ENCODE measurements at places on chromosomes 2 and 18.

DNA sequence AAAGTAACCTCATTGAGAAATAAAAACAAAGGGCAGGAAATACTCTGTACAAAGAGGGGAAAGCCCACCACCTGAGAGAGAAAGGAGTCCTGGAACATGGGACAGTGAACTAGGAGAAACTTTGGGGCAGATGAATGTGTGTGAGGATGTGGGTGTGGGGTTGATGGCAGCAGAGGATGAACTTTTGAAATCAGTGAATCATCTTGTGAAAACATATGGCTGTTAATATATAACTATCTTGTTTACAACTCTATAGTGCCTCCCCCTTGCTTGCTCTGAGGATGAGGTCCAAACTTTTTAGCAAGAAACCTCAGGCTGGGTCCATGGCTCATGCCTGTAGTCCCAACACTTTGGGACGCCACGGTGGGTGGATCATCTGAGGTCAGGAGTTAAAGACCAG, 171.8 kb upstream of the LHCGR start:
- no peak for DNase-seq

GRCh38 chr2:64283641-64284361, 139.6 kb upstream of the PELI1 start:
- no peak for DNase-seq

DNA sequence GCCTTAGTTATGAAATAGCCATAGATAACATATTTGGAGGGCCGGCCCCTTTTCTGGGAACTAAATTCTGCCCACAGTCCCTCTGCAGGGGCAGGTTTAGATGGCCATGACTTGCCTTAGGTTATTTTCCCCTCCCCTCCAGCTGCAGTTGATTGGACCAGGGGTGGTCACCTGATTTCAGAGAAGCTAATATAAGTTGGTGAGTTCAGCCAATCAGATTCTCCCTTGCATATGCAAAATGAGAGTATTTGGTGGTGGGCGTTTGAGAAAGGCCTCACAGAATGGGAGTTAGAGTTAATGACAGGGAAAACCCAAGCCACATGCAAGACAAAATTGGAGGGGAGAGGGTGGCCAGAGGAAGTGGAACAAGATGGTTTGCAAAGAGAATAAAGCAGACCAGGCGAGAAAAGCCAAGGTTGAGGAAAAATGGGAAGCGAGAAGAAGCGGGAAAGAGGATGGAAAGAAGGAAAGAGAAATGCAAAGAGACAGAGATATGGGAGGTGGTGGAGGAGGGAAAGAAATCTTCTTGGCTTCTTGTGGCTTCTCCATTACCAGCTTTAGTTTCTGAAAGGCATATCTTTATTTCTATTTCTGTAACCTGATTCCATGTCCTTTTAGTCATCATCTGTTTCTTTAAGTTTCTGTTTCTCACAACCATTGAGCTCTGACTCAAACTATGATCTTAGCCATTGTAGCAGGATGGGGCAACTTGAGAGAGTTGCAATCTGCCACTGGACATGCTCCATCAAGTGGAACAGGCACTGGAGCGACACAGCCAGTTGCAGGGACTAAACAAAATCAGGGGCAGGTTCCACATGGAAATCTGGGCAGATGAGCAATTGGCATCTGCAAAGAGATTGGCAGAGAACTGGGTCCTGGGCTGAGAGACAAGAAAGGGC, 108.1 kb upstream of the SIX3 start:
- no peak for DNase-seq

GRCh38 chr2:6957031-6957714, 40.0 kb downstream of the RNF144A start:
- DNase-seq, result no peak

All from stimulated activated CD8-positive, alpha-beta memory T cell treated with anti-CD3 and anti-CD28 coated beads, Interleukin-15, amount 100 ng/mL, for 48 hours (primary cell).